ENCODE measurements at places on chromosomes 7 and 10.

DNA sequence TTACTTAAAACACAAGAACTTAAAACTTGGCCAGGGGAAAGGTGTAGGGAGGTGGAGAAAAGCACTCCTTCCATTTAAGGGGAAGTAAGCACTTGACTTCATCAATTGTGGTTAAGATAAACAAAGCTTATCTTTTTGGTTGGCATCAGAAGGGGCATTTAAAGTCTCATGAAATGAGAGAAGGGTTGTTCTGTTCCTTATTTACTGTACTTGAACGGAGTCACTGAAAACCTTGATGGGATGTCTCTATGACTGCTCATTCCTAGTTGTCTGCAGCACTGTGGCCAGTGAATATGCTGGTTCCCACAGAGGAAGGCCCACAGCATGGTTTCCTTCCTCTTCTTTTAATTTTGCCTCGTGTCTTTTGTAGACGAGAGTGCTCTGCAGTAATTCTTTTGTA is 229.3 kb downstream of the AUTS2 start:
- DNase-seq, result no peak

DNA sequence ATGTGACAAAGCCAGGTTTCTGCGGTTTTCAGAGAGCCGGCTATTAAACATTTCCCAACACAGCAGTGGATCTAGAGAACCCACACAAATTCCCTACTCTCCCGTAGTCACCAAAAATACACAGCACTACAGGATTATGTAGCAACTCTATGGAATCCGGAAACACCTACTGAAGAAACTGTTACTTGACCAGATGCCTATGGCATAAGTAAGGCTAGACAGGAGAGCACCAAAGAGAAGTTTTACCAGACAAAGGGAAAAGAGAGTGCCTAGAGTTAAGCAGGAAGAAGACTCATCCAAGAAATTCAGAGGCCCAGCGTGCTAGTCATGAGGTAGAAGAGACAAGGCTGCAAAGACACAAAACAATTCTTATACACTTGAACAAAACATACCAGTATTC is 321.1 kb downstream of the PARD3 start:
- DNase-seq, result no peak

DNA sequence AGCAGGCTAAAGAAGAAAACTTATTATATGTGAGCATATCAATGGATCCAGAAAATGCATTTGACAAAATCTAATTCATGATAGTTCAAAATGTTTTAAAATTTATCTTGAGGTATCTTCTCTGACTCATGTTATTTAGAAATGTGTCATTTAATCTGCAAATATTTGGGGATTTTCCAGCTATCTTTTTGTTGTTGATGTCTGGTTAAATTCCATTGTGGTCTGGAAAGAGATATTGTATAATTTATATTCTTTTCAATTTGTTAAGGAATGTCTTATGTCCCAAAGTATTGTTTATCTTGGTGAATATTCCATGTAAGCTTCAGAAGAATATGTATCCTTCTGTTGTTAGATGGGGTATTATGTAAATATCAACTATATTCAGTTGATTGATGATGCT is 942.5 kb downstream of the KCNMA1 start:
- DNase-seq, result no peak

- no peak for DNase-seq
Observed at GRCh38 chr10:68303849-68304412, 27.9 kb upstream of the HNRNPH3 start.

GRCh38 chr7:29609162-29610037 is 45.8 kb downstream of the PRR15 start:
- DNase-seq, result peak; percentile 78

DNA sequence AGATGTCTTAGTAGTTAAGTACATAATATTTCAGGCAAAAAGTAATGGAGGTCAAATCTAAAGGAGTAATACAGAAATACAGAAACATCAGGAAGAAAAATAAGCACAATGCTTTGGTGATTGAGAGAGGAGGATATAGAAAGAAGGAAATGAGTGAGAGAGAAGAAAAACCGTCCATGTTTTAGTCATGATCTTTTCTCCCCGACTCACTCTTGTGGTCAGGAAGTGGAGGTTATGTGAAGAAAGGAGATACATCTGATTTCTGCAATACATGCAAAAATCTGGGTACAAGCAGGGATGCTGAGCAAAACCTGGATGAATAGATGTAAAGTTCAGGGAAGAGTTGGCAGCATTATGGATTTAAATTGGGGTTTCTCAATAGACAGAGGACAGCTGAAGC is 1122.5 kb downstream of the SORCS3 start:
- DNase-seq, result no peak

DNA sequence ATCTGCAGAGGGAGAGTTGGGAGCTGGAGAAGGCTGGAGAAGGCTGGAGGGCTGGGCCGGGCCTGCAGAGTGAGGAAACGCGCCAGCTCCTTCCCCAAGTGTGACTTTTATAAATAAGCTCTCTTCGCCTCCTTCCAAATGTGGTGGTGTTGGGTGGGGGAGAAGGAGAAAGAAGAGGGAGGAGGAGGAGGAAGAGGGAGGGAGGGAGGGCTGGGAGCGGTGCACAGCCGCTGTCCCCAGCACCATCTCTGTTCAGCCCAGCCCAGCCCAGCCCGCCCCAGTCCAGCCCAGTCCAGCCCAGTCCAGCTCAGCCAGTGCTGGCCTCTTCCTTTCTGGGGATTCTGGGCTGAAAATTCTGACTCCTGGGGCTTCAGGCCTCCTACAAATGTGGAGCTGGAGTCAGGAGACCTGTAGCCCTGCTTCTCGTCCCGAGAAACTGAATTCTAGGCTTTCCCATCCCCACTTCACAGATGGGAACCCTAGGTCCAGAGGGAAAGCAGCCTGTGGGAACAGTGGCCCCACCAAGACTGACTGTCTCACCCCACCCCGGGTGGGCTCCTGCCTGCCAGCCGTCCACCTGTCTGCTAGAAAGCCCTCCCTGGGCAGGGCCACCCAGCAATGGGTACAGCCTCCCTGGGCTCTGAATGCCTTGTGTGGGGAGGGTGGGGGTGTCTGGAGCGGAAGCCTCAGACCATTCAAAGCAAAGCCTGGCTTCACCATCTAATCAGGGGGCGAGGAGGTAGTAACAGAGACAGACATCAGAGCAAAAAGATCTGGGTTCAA is 2.3 kb downstream of the STX1A start:
- no peak for DNase-seq

GRCh38 chr10:8136736-8137135 is 82.2 kb downstream of the GATA3 start:
- no peak for DNase-seq

DNA sequence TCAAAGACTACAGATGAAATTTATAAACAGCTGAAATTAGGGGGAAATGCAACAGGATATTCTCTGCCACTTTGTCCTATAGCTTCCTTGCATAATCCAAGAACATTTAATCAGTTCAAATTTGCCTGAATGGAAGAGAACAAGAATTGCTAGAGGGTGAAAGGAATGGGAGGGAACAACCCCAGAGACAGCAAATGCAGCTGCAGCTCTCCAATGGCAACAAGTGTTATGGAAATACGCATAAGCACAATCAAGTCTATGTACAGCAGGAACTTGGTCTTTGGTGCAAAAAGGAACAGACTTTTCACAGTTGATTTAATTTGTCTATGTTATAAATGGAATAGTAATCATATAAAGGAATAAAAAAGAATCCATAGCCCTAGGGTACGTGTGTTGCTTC is 269.0 kb upstream of the ETV1 start:
- DNase-seq, result no peak

GRCh38 chr10:121791761-121792160 is 136.1 kb downstream of the ATE1 start:
- DNase-seq, result no peak

DNA sequence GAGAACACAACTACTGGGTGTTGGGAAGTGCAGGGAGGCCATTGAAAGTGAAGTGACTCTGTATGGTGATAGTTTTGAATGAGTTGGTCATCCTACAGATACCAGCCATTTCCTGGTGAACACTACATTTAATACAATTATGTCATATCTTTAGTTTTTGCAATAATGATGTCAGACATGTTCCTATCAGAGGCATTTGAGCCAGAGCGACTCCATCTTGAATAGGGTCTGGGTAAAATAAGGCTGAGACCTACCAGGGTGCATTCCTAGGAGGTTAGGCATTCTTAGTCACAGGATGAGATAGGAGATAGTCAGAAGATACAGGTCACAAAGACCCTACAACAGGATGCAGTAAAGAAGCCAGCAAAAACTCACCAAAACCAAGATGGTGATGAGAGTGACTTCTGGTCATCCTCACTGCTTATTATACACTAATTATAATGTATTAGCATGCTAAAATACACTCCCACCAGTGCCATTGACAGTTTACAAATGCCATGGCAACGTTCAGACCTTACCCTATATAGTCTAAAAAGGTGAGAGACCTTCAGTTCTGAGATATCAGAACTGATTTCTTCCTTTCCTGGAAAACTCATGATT is 28.2 kb downstream of the ADK start:
- no peak for DNase-seq

- no peak for DNase-seq
Observed at GRCh38 chr10:114131094-114131493, 42.9 kb downstream of the CCDC186 start.

GRCh38 chr7:277228-277627 is 12.7 kb upstream of the FOXL3 start:
- no peak for DNase-seq

- peak; percentile 35 for DNase-seq
Observed at GRCh38 chr10:89163265-89163995, 43.7 kb downstream of the CH25H start.

GRCh38 chr7:39525926-39526325 is 40.3 kb upstream of the YAE1 start:
- no peak for DNase-seq

GRCh38 chr10:52659085-52659484 is 113.5 kb downstream of the MBL2 start:
- no peak for DNase-seq

DNA sequence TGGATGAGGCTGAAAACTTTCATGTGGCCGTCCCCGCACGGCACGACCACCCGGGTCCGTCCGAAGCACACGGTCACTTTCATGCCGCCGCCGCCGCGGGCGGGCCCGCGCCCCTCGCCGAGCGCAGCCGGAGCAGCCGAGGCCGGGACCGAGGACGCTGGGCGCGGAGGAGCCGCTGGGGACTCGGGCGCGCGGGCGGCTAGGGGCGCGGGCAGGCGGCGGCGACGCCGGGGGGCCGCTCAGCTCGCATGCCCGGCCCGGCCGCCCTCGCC is 247 bp downstream of the PARD3 start:
- DNase-seq, result no peak

GRCh38 chr7:130923365-130923764 is 189.4 kb upstream of the KLF14 start:
- no peak for DNase-seq

- no peak for DNase-seq
Observed at GRCh38 chr10:44895280-44895679, 15.9 kb upstream of the TMEM72 start.

DNA sequence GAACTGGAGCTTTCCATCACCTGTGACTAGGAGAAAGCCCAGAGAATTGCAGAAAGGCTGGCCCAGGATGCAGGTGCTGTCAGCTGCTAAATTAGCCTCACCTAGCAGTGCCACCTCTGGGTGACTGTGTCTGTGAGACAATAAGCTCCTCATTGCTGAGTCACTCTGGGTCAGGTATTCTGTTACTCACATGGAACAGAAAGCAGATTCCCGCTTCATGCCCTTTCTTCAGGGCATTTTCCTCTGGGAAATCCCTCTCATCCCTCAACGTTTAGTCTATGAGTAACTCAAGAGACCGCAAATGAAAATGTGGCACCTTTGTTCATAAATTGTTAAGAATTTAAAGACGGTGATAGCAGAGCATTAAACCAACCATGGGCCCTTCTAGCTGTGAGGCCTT is 184.0 kb downstream of the ADAM12 start:
- no peak for DNase-seq

DNA sequence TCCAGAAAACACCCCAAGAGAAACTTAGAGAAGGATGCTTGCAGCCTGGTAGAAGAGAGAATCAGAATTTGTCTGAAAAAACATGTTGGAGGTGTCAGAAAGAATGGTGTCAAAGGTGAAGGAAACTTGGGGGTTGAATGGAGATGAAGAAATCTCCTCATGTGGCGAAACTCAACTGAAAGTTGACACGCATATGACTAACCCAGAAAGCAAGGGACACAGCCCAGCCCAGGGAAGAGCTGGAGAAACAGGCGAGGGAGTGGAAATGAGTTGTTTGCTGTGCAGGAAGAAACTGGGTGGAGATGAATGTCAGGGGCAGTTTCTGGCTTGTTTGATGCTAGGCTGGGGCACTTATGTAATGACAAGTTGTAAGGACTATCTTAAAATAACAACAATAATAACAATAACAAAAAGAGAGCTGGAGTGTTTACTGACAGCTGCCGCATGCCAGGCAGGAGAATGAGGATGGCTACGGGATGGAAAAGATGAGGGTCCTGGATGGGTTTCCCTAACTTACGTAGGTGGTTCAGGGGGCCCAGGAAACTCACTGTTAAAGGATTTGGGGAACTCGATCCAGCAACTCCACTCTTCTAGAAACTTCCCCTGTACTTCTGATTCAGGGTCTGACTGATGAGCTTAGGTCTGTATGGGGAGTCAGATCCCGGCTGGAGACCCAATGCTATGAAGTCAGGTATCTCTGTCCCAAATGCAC is 57.4 kb downstream of the MAP3K8 start:
- no peak for DNase-seq

DNA sequence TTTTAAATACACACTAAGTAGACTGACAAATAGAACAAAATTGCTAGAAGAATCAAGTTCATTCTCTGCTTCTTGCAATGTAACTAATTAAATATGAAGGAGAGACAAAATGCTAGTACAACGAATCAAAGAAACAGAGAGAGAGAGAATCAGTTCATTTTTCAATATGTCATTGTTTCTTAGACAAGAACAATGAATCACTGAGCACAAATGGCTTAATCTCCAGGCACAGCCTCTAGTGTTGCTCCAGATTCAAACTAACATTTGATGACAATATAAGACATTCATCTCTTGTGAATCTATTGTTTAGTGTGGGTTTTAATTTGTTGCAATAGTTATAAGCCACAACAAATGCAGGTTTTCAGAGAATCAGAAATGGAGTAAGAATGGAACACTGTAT is 357.4 kb upstream of the TMEM229A start:
- DNase-seq, result no peak

GRCh38 chr10:71231206-71231605 is 18.8 kb downstream of the UNC5B start:
- no peak for DNase-seq

- DNase-seq, result no peak
Observed at GRCh38 chr7:120185940-120186682, 86.9 kb upstream of the KCND2 start.

- no peak for DNase-seq
Observed at GRCh38 chr10:34938399-34938670, 123.2 kb upstream of the PARD3 start.

GRCh38 chr10:930625-931325 is 730 bp downstream of the LARP4B start:
- peak; percentile 86 for DNase-seq

- DNase-seq, result no peak
Observed at GRCh38 chr10:575402-576129, 113.9 kb downstream of the DIP2C start.

GRCh38 chr7:131108212-131108940 is 219.3 kb upstream of the MKLN1 start:
- DNase-seq, result peak; percentile 58

DNA sequence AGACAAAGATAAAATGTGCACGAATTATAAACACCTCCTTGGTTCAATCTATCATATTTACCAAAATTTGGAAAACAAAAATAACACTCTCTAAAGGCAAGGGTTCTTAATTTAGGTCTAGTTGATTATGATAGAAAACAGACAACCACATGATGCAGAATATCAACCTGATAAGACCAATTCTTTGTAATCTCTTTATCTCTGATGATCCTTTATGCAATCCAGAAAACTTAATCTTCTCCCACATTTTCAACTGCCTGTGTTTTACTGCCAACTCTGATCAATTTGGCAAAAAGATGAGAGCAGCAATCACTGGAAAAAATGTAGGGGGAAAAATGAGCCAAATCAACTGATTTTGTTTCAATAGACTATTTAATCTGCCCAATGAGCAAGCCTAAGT is 148.5 kb downstream of the LRRN3 start:
- no peak for DNase-seq
